ENCODE measurements at places on chromosomes 3 and 15.

DNA sequence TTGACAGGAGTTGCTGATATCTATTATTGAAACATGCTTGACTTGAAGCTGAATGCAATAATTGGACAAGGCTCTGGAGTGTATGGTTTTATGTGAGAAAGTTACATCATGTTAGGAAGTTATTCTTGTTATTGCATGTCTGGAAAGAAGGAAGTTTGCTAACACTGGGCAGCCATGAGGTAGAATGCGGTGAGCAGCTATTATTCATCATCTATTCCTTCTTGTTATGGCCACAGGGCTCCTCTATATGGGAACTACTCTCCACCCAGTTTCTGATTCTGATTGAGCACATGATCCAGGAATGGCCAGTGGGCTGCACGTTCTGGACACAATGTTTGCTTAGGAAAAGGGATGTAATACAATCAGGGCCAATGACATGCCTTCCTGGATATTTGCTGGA is 37.8 kb upstream of the SCN5A start:
- DNase-seq, result no peak

DNA sequence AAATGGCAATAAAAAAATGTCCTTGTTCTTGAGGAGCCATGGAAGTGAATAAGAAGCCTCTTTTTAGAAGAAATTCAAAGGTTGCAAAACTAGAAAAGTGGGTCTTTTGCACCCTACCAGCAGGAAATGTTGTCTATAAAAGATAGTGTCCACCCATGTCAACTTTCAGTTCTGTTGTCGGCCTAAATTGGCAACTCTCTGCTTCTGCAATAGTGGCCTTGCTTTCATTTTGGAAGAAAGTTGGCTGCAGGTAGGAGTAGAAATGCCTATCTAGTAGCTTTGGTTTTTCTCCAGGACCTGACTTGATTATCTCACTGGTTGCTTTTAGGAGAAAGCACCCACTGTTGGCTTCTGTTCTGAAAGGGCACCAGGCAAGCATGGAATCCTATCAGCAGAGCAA is 85.4 kb downstream of the TMEM108 start:
- no peak for DNase-seq

DNA sequence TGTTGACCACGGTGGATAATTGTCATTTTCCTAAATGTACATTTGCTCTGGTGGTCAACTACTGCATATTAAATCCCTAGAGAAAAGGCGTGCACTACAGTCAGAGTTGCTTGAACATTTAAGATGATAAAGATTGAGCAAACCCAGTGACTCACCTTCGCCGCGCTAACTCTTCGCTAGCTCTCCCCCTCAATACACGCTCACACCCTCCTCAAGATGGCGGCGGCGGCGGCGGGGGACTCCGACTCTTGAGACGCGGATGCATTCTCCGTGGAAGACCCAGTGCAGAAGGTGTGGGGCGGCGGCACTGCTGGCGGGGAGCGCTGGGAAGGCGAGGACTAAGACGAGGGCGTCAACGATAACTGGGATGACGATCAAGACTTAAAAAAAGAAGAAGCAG is 79.8 kb upstream of the PFN2 start:
- no peak for DNase-seq

- no peak for DNase-seq
These were observed 7.2 kb downstream of the LIPC start for GRCh38 chr15:58438956-58439355.

GRCh38 chr3:49901366-49902339 is 2.0 kb downstream of the MST1R start:
- DNase-seq, result no peak

DNA sequence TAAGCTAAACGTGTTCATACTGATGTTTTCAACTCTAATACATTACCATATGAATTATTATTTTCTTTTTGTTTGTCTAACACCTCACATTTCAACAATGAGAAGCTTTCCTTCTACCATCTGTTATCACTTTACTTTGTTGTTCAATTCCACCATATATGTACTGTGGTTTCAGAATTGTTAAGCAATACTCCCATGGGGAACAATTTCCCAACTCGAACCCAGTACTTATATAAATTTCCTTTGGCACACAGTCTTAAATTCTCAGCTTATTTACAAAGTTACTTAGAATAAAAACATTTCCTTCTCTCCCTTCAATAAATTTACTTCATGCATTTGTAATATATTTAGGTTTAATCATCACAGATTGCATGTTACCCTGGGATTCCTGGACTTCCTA is 1764.4 kb downstream of the OTOL1 start:
- no peak for DNase-seq

DNA sequence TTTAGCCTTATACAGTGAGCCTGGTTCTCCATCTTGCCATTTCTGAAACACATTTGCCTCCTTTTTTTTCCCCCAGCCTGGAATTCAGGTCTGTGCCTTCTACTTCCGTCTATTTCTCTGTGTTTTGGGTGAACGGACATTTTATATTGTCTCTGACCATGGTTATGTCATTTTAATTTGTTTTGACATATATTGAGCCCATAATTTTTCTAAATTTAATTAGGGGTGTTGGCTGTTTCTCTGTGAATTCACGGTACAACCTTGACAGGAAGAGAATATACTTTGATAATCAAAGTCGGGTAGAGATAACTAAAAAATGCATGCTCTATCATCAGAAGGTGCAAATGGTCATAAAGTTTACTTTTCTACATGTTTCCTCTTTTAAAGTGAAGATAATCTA is 361.4 kb downstream of the VGLL3 start:
- no peak for DNase-seq

DNA sequence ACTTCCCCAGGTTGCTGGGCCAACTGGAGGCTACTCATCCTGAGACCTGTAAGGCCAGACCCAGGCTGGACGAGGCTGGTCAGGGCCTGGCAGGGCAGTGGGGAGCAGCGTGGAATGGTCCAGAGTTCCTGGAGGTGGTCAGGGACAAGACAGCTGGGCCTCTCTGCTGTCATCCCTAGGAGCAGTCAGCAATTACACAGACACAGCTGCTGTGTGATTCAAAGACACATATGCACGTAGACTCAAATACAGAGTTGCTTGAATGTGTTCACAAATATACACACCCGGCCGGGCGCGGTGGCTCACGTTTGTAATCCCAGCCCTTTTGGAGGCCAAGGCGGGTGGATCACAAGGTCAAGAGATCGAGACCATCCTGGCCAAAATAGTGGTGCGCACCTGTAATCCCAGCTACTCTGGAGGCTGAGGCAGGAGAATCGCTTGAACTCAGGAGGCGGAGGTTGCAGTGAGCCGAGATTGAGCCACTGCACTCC is 1.5 kb upstream of the CD276 start:
- DNase-seq, result no peak

- DNase-seq, result no peak
These were observed 119.0 kb upstream of the SATB1 start for GRCh38 chr3:18544146-18544545.

DNA sequence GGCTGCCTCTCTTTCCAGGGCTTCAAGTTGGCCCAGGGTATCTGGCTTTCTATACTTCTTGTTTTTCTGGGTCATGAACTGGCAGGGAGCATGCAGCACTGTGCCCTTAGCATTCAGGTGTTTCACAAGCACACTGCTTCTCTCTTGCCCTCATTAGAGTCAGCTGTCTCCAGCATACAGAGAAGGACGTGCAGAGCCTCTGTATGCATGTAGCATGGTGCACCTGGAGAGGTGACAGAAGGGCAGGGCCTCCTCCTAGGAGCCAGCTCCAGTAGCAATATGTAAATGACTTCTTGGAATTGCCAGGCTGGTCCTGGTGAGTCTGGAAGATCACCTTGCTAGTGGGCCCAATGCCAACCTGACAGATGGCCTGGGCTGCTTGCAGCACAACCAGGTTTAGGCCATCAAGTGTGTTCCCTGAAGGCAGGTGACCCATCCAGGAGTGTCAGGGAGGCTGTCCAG is 44.8 kb upstream of the ATP2C1 start:
- no peak for DNase-seq

DNA sequence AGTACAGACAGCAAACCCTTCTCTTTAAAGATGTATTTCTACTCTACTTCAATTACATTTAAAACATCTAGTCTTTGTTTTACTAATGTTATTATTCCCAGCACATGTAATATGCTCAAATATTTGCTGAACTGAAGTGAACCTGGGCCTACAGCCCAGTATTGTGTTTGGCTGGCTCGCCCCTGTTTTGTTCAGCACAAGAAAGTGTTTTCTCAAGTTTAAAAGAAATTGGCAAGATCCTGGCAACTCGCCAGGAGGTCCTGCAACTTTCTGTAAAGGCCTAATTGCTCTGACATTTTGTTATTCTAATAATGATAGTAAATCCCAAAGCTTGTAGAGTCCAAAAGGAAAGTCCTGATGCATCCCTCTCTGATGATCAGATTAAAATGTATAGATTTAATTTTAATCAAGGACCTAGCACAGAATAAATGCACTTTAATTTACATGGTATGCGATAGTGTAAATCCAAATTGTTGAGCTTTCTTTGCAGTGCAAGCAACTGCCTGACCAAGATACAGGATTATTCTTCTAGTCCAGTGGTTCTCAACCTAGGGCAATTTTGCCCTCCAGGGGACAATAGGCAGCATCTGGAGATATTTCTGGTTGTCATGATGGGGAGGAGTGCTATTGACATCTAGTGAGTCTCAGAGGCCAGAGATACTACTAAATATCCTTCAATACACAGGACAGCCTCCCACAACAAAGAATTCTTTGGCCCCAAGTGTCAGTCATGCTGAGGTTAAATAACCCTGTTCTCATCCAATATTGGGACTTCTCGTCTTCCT is 35.7 kb upstream of the TMOD3 start:
- DNase-seq, result no peak

DNA sequence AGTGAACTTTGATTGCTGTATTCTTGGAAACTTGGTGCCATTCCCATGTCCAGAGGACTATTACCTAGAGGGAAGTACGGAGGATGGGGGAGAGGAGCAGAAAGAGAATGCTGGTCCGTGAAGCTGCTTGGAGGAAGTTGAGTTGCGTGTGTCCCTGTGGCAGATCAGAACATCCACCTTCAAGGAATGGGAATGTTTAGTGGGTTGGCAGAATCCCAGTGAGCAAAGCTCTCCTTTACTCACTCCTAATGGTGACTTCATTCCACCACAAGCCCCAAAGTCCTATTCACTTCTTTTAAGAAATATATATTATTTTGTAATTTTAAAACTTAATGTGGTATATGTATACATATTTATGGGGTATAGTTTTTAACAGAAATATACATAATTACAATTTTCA is 247.8 kb upstream of the FEZF2 start:
- DNase-seq, result no peak

- no peak for DNase-seq
These were observed 1009.8 kb downstream of the TUSC7 start for GRCh38 chr3:117719316-117719926.

- DNase-seq, result no peak
These were observed 55.2 kb downstream of the PCSK6 start for GRCh38 chr15:101434032-101434920.

- no peak for DNase-seq
These were observed 550 bp downstream of the CCDC9B start for GRCh38 chr15:40340038-40340739.

GRCh38 chr3:14231998-14232501 is 53.4 kb downstream of the LSM3 start:
- DNase-seq, result no peak

GRCh38 chr15:35566991-35567390 is 21.0 kb upstream of the DPH6 start:
- no peak for DNase-seq

GRCh38 chr3:123019161-123019560 is 8.4 kb downstream of the SEMA5B start:
- DNase-seq, result no peak

DNA sequence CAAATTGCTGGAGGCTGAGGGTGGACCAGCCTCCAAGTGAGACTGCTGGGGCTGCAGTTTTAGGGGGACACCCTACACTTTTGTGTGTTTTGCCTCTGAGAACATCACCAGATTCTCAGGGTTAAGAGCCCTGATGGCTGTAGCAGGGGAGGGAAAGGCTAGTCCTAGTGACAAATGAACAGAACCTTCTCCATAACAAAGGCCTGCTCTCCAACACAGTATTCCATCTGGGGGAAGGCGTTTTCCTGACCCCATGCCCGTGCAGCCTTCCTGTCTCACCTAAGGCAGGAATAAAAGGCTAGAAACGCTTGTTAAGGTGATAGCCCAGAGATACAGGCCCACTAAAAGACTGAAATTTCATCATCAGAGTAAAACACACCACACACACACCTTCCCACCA is 50.2 kb upstream of the NSMCE3 start:
- DNase-seq, result no peak

- DNase-seq, result peak; percentile 39
These were observed 676 bp downstream of the TCF12 start for GRCh38 chr15:56919031-56919608.

DNA sequence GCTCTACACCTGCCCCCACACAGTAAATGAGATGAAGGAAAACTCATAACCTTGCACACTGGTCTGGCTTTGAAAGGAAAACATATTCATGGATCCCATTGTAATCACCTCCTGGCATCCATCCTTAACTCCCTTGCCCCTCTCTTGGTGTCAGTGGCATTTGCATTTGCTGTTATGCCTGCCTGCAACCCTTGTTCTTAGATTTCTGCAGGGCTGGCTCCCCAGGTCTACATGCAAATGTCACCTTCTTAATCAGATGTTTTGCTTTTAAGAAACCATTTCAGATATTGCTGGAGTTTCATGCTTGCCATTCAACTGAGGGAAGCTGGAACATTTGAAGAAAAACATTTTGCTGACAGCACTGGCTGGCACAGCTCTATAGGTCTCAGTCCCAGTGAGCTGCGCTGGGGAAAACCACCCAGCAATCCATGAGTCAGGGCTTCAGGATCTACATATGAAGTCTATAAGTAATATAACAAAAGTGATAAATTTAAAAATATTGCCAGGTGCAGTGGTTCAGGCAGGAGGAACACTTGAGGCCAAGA is 19.1 kb downstream of the LRRC2 start:
- no peak for DNase-seq

GRCh38 chr15:45523166-45523460 is 558 bp upstream of the SLC30A4 start:
- no peak for DNase-seq

DNA sequence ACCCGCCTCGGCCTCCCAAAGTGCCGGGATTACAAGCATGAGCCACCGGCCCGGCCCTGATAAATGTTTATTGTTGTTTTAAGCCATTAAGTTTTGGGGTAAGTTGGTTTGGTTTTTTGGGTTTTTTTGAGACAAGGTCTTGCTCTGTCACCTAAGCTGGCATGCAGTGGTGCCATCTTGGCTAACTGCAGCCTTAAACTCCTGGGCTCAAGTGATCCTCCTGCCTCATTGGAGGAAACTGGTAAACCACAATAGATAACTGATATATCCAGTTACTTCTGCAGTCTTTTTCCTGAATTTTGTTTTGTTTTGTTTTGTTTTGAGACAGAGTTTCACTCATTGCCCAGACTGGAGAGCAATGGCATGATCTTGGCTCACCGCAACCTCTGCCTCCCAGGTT is 4.2 kb downstream of the SLC25A20 start:
- DNase-seq, result no peak

DNA sequence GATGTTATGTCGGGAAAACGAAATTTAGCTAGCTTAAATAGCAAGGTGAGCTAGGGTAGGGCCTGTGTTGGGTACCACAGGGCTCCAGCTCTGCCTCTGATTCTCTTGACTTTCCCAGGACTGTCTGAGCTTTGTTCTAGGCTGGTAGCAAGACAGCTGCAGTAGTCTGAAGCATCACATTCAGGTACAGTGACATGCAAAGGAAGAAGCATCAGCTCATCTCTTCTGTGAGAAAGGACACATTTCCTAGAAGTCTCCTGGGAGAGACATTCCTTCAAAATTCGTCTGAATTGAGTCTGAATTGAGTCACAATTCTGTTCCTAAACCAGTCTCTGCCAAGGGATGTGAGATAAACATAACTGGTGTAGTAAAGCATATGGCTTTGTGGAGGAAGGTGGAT is 8.5 kb upstream of the UBXN7 start:
- no peak for DNase-seq
